ENCODE measurements at places on chromosomes 13 and 19.
A peak's percentile ranks its signal among the peaks of the same experiment; 100 is the strongest.

- DNase-seq = peak; percentile 30
These were observed 57.8 kb downstream of the COG3 start for GRCh38 chr13:45522571-45522970.

- no peak for DNase-seq
These were observed 626 bp upstream of the BCL3 start for GRCh38 chr19:44747739-44748425.

DNA sequence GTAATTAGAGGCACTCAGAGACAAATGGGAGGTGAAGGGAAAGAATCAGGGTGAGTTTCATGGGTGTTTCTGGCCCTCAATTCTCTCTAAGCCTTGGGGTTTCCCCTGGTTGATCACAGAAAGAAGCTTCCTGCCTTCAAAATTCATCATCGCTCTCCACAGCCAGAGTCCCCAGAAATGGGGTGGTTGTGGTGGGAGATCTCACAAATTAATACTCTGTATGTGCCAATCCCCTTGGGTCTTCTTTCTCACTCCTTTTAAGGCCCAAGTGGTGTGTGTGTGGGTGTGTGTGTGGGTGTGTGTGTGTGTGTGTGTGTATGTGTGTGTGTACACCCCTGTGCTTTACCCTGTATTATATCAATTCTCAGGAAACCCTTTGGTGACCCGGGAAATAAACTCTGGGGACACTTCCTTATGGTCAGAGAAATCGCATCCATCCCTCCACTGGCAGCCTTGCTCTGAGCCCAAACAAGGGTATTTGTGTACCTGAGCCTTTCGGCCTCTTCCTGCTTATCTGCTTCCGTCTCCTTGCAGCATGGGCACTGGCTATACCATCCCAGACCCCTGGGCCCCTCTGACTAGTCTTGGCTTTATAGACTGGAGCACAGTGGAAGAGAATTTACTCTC is 2.8 kb upstream of the FCGBP start:
- no peak for DNase-seq

DNA sequence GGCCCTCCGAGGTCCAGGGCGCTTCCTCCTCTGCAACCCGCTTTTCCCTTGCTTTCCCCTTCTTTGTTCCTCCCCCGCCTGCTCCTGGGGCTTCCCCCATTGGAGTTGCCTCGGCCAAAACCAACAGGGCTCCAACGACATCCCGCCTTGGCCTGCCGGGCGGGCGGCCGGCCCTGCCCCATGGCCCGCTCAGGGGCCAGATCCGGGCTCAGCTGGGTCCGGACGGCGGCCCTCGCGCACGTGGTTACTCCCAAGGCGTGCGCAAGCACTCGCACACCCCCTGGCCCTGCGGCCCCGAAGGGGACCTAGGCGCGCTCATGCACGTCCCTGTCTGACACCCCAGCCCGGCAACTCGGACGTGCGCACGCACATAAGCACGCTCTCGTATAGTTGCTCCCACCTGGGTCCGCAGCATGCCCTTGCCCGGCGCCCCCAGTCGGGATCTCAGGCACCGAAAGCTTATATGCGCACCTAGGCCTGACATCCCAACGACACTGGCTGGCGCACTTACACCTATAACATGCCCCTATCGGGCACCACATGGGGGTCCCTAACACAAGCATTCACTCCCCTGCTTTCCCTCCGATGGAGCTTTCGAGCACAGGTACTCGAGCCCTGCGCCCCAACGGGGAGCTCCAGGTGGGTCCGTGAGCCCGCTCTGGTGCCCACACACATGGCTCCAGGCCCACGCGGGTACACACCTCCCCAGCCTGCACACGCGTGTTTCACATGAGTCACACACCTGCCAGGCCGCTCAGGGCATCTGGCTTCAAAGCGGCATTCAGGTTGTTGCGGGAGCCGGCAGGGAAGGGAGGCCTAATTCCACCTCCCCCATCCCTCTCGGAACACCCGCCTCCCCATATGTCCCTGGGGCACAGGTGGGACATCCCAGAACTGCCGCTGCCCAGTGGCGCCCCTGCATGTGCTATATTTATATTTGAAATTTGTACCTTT is 15.0 kb downstream of the NFIX start:
- no peak for DNase-seq

GRCh38 chr19:10344780-10345179 is 5.4 kb upstream of the ICAM3 start:
- DNase-seq = no peak

DNA sequence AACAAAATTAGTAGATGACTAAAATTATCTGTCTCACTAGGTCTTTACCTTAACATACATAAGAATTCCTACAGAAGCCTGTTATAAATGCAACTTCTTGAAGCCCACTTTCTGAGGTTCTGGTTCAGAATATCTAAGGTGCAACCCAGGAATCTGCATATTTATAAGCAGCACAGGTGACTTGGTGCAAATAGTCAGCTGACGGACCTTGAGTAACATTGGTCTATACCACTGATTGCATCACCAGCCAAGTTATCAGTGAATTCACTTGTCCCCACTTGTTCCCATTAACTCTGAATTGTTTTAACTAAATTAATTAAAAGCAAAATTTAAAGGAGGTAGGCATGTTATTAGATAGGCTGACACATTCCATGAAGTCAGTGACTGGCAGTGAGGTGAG is 109.9 kb downstream of the FRY start:
- DNase-seq = no peak

All from AG09319 (cell line).